ENCODE measurements at places on chromosomes 7 and 10. TPM values are rescaled to one million over a fixed set of nuclear protein-coding genes. Genes with fewer than 3 reads are reported as not detected.

DNA sequence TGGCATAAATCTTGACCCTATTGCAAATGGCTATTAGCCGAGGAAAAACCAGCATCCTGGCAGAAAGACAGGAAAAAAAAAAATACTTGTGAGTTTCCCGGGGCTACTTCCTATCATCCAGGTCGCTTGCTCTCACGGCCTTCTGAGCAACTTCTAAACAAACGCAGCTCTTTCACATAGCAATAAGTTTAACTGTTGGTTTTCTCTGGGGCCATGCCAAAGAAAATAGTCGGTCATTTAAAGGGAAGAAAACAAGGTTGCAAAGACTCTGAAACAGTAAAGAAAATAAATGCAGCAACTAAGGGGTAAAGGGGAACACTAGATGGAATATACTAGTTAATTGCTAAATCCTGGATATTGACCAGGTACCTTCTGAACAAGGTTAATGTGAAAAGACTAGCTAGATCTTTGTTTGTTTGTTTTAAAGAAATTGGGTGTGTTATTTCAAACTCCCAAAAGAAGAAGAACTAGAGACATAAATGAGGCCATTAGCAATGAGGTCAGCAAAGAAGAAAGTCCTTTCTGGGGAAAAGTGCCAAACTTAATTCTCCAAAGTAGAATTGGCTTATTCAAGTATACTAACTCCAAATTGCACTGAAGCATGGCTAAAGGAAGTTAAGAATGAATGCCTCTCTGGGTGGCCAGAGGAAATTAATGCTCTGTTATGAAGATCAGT, 54.2 kb downstream of the SLC39A12 start:
- H3K27ac ChIP-seq: peak overlapping the region; percentile 16
- H3K4me3 ChIP-seq: no peak overlapping the region
- no peaks in the 10 kb centered on the region for H3K27me3 ChIP-seq
- H3K36me3 ChIP-seq: no peaks in the 10 kb centered on the region
- H3K4me1 ChIP-seq: peaks cover 3% of the 10 kb centered on the region

ANKRD16 gene
- total RNA-seq: 11.5 TPM

GRCh38 chr10:56604624-56605023, 243.6 kb upstream of the ZWINT start:
- H3K36me3 ChIP-seq: no peaks in the 10 kb centered on the region
- H3K4me1 ChIP-seq: no peaks in the 10 kb centered on the region
- no peaks in the 10 kb centered on the region for H3K27me3 ChIP-seq
- H3K4me3 ChIP-seq: no peak overlapping the region
- DNase-seq: no peak

DNA sequence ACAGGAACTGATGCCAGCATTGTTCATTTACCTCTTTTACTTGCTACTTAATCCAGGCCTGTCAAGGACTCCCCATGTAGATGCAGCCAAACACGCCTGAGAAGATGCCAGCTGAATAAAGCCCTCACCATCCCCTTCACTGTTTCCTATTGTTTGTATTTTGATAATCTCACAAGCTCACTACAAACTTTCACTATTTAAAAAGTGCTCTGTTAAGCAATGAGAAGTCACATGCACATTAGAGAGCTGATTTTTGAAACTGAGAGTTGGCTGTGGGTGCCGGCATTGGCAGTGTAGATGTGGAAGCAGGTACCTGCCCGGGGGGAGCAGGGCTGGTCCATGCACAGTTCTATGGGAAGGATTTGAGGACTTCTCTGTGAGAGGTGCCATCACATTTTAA, 169.8 kb upstream of the GRB10 start:
- no peaks in the 10 kb centered on the region for H3K4me1 ChIP-seq
- no peaks in the 10 kb centered on the region for H3K36me3 ChIP-seq

PIK3CG gene
- total RNA-seq: 6.4 TPM

GRCh38 chr7:135747366-135747765, 1.2 kb downstream of the FAM180A start:
- H3K27me3 ChIP-seq: no peaks in the 10 kb centered on the region
- H3K4me1 ChIP-seq: peaks cover 6% of the 10 kb centered on the region
- H3K36me3 ChIP-seq: no peaks in the 10 kb centered on the region
- no peak for DNase-seq

DNA sequence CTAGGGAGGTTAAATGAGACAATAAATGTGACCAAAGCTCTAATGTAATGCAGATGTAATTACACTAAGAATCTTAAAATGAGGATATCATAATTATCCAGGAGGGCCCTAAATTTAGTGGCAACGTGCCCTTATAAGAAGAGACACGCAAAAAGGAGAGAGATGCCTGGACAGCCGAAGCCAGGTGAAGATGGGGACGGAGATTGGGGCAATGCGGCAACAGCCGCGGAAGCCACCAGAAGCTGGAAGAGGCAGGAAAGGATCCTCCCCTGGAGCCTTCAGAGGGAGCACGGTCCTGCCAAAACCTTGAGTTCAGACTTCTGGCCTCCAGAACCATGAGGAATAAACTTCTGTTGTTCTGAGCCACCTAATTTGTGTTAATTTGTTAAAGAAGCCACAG, 25.3 kb upstream of the C10orf71 start:
- H3K27ac ChIP-seq: no peak overlapping the region
- no peaks in the 10 kb centered on the region for H3K27me3 ChIP-seq
- no peaks in the 10 kb centered on the region for H3K36me3 ChIP-seq
- H3K4me1 ChIP-seq: peaks cover 4% of the 10 kb centered on the region
- no peak overlapping the region for H3K4me3 ChIP-seq
- DNase-seq: no peak

GRCh38 chr7:30533886-30534285, 29.3 kb upstream of the GGCT start:
- no peak overlapping the region for H3K27ac ChIP-seq
- H3K4me1 ChIP-seq: no peaks in the 10 kb centered on the region
- DNase-seq: no peak
- H3K36me3 ChIP-seq: peaks cover 2% of the 10 kb centered on the region
- H3K4me3 ChIP-seq: no peak overlapping the region
- H3K27me3 ChIP-seq: no peaks in the 10 kb centered on the region

GRCh38 chr10:61985715-61986114, 84.2 kb downstream of the ARID5B start:
- no peaks in the 10 kb centered on the region for H3K27me3 ChIP-seq
- H3K4me3 ChIP-seq: no peak overlapping the region
- no peaks in the 10 kb centered on the region for H3K4me1 ChIP-seq
- no peaks in the 10 kb centered on the region for H3K36me3 ChIP-seq
- H3K27ac ChIP-seq: no peak overlapping the region

DNA sequence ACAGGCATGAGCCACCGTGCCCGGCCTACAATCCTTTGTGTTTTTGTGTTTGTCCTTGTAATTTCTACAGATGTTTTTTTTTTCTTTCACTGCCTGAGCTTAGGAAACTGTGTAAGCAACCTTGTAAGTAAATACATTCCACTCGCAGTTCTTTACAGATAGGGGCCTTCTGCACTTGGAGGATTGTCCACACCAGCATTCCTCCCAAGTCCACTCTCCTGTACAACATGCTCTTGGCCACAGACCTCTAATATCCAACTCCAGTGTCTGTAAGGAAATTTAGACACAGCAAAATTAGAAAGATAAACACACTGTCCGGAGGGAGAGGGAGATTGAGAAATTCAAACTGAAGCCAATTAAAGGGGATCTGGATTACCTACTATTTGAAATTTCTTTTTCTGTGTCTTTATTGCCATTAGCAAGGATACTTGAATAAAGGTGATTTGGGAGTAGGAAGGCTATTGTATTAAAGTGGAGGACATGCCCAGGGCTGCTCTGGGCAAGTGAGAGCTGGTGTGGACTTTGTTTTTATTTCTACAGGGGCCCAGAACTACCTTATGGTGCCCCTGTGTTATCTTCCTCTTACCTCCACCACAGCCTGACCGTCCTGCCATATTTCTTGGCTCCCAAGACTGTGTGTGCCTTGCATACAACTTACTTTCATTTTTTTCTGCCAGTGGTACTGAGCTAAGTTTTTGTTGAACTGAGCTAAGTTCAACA, 9.7 kb downstream of the MXI1 start:
- H3K36me3 ChIP-seq: no peaks in the 10 kb centered on the region
- DNase-seq: no peak
- H3K27ac ChIP-seq: no peak overlapping the region
- H3K27me3 ChIP-seq: no peaks in the 10 kb centered on the region
- no peak overlapping the region for H3K4me3 ChIP-seq

ZNF722 gene
- not detected for total RNA-seq

GRCh38 chr10:29735628-29736365, 101.0 kb upstream of the SVIL start:
- H3K27me3 ChIP-seq: peaks cover 23% of the 10 kb centered on the region
- peak overlapping the region; percentile 79 for H3K4me3 ChIP-seq
- peak; percentile 87 for DNase-seq
- no peaks in the 10 kb centered on the region for H3K36me3 ChIP-seq

All from spinal cord (tissue), 10 donors.